NT2/D1 (cell line): ENCODE measurements at places on chromosomes 12 and 14.

DNA sequence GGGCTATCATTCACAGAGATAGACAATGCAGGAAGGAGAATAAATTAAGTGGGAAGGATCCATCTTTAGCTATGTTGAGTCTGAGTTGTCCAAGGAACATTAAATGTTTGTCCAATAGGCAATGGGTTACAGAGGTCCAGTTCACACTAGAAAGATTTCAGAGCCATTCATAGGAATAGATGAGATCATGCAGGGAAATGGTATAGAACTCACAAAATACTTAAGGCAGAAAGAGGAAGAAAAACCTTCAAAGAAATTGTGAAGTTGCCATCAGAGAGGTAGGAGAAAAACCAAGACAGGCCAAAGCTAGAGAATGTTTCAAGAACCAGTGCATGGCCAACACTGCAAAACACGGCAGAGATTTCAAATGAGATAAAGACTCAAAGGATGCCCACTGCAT lies 94.1 kb downstream of the PHLDA1 start:
- no peak for DNase-seq

- DNase-seq = peak; percentile 95
Observed at GRCh38 chr12:5022465-5023061, 21.1 kb upstream of the KCNA5 start.

GRCh38 chr14:105323663-105324062 lies 9.1 kb downstream of the PACS2 start:
- no peak for DNase-seq

- DNase-seq = no peak
Observed at GRCh38 chr14:35347323-35348043, 55.3 kb downstream of the PSMA6 start.
